ENCODE measurements at places on chromosomes 7 and 10.

GRCh38 chr10:93085272-93085859 lies 11.7 kb downstream of the CYP26A1 start:
- no peak for DNase-seq

- no peak for DNase-seq
Measured at GRCh38 chr10:132616996-132617736, 79.6 kb downstream of the INPP5A start.

GRCh38 chr7:9891056-9891455 lies 1082.6 kb upstream of the PHF14 start:
- DNase-seq = no peak

- peak; percentile 29 for DNase-seq
Measured at GRCh38 chr10:44195112-44196007, 189.5 kb downstream of the CXCL12 start.

DNA sequence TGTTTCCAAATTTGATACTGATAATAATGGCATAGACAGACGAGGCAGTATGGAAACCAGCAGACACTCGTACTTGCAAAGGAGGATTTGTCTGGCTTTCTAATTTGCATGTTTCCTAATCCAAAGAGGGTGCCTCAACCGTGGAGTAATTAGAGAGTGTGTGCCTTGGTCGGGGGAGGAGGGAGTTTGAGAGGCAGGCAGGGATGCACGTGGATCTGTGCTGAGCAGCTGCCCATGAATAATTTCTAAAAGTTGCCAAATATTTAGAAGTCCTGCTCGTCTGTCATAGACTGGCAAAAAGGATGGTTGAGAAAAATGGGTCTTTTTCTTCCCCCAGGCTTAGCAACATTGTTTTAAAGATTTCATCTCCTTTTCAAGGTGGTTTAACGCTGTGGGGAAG lies 69.4 kb downstream of the PTPRE start:
- no peak for DNase-seq

- DNase-seq = no peak
Measured at GRCh38 chr7:26657206-26657641, 207.2 kb downstream of the SKAP2 start.

GRCh38 chr10:96746503-96746902 lies 26.2 kb upstream of the PIK3AP1 start:
- no peak for DNase-seq

DNA sequence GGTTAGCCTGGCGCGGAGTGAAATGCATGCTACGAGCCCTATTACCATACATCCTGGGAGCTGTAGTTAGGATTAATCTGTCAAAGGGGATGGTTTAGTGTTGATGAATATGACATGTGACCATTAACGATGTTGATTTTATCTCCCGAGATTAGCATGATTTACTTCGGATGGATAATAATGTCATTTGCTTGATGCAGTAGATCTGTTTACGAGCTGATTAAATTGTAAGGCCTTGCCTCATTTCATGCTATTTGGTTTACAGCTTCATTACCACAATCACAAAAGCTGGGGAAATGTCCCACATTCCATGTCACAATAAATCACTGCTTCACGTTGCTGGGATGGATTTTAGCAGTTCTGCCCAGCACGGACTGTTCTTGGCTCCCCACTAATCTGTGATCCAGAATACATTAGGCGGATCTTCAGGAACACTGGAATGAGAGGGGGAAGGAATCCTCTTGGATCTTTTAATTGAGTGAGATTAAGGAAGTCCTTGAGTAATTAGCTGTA lies 22.3 kb downstream of the ZNF503 start:
- DNase-seq = no peak

GRCh38 chr10:21487416-21488180 lies 37.9 kb downstream of the SKIDA1 start:
- no peak for DNase-seq

DNA sequence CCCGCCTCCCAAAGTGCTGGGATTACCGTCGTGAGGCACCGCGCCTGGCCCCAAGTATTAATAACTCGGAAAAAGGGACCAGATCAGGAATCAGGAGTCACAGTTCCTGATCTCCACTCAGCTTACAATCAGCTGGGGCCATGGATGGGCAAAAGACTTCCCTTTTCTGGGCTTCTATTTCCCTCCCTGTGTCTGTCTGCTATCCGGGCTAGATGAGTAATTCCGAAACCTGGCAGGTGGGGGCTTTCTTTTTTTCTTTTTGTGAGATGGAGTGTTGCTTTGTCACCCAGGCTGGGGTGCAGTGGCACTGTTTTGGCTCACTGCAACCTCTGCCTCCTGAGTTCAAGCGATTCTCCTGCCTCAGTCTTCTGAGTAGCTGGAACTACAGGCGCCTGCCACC lies 11.6 kb downstream of the RPS24 start:
- DNase-seq = no peak

DNA sequence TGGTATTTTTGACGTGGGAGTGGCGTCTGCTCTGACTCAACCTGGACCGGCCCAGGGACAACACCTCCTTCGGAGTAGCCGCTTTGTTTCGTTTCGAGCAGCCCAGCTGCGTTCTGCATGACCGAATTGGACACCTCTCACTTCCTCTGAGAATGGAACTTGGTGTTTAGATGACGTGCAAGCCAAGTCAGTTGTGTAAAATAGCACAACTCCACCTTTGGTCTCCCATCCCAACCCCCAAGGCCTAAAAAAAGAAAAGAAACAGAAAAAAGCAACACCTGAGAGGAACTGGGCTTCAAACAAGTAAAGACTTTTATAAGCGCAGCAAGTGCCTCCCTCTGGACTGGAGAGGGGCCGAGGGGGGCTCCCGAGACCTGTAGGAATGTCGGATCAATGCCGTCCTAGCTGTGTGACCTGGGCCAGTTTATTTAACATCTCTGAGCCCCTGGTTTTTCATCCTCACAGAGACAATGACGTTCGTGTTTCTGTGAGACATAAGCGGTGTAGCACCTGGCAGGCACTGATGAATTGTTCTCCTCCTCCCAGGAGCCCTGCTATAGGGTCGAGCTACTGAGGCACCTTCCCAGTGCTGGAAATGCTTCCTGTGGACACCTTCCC lies 52.0 kb upstream of the SMNDC1 start:
- no peak for DNase-seq

GRCh38 chr7:106058928-106059324 lies 53.2 kb downstream of the SYPL1 start:
- peak; percentile 18 for DNase-seq

DNA sequence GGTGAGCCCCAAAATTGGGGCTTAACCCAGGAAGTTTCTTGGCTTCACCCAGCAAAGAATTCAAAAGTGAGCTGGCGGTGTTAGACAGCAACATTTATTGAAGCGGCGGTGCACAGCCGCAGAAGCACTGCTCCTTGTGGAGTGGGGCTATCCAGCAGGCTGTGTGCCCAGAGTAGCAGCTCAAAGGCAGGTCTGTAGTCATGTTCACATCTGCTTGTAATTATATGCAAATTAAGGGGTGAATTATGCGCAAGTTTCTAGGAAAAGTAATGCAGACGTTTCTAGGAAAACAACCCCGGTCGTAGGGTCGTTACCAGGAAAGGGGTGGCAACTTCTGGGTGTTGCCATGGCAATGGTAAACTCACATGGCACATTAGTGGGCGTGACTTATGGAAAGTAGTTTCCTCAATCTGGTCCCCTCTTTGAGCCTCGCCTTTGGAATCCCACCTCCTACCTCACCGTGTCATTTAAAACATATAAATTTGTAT lies 13.7 kb upstream of the KBTBD2 start:
- DNase-seq = peak; percentile 79

DNA sequence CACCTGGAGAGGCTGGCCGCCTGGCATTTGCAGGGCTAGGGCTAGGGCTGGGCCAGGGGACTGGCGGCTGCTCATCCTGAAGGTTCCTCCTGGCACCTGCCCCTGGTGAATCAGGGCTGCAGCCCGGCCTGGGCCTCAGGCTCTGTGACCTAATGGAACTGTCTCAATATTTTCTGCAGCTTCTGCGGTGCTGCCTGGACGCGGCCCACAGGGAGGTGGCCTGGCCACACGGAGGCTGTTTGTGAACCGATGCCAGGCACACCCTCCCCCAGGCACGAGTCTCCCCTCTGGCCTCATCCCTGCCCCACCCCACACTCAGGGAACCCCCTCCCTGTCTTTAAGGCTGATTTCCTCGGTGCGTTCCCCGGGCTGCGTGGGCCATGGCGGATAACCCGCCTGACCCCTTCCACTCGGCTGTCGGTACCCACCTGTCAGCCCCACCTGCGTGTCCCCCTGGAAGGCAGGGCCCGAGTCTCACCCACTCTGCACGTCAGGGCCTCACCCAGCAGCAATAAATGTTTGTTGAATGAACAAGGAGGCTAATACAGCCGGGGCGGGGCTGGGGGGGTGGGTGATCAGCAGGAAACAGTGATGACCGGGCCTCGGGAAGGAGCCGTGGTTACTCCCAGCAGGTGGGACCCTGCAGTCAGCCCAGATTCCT lies 54.5 kb upstream of the DNAJB6 start:
- peak; percentile 78 for DNase-seq

- DNase-seq = no peak
Measured at GRCh38 chr10:69407621-69408301, 9.0 kb downstream of the TACR2 start.

DNA sequence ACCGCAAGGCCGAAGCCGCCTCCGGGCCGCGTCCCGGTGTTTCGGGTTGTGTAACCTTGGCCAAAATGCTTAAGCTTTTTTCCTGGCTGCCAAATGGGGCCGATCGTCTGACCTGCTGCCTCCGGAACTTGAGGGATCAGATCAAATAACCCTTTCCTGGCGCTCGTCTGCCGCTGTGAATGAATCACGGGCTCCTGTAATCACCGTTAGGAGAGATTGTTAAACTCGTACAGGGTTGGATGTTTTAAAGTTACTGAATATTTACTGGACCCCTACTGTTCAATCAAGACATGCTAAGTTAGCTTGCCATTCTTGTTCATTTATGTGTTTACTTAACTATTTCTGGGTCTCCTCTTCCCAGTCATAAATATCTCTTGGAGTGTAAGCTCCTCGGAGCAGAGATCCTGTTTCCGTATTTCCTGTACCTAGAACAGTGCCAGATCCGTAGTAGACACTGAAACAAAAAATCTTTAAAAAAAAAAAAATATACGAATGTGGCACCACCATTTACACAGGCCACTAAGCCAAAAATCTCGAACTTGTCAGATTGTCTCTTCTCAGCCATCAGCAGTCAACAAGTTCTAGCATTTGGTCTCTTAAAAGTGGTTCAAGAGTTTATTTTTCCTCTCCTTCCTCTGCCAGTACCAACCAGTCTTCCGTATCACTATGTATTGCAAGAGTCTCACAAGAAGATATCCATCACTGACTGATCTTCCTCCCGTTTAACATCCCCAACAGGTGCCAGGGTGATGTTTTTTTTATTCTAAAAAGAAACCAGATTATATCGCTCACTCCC lies 650 bp upstream of the TM9SF3 start:
- DNase-seq = no peak

DNA sequence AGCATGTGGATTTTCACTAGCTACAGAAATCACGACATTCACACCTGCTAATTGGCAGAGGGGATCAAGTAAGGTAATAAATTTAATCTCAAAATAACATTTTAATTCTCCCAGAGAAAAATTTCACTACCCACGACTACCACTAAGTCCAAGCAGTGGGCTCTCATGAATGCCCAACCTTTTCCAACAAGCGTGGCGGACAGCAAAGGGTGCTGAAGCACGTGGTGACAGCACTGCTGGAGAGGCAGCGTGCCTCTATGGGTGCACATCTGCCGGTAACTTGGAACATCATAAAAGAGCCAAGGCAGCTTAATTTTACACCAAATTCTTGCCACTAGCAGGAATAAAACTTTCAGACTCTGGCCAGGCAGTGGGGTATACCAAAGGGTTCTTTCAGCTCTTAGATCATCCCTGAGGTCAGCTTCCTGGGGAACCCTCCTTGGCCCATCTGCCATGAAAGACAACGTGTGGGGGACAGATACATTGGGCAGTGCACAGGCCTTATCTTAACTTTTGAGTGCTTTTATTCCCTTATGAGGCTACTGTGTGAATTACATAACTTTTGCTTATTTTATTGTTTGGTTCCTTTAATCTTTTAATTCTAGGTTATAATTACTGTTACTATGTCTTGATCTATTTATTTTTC lies 206.7 kb upstream of the KCTD7 start:
- DNase-seq = no peak

DNA sequence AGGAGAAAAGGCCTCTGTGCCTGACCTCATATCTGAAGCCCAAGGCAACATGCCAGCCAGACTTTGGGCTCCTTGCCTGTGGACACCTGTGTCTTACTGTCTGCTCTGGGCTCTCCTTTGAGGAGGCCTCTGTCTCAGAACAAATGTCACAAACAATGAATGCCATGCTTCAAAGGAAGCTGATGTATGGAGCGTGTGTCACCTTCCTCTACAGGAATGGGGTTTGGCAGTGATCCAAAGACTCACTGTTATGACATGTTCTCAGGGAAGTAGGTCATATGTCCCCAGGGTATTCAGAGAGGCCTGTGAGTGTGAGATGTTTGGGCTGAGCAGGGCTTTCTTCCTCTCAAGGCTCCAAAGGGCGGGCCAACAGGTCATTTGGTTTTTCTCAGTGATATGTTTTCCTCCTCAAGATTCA lies 38.4 kb downstream of the PTPRE start:
- peak; percentile 61 for DNase-seq

GRCh38 chr10:99540657-99541531 lies 8.2 kb downstream of the NKX2-3 start:
- peak; percentile 68 for DNase-seq

DNA sequence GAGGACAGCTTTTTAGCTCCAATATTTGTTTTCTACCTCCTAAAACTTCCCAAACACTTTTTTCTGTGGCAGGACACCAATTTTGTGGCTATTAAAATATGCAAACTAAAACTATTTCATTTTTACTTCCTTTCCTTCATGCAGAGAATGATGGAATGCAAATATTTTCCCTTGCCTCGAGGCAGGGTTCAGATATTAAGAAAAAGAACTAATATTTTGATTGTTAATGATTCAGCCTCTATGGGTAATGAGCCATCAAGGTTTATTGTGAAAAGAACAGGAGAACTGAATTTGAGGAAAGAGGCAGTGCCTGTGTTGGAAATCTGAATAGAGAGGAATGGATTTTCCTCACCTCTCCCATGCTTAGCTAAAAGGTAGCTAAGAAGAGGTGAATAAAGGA lies 43.1 kb upstream of the CASD1 start:
- DNase-seq = no peak

- peak; percentile 6 for DNase-seq
Measured at GRCh38 chr7:13262929-13263530, 575.6 kb downstream of the ARL4A start.

- DNase-seq = no peak
Measured at GRCh38 chr10:69574571-69574978, 1.4 kb upstream of the NEUROG3 start.

All from large intestine (tissue), 12 donors.